ENCODE measurements at places on chromosomes 5 and 9.
A peak's percentile ranks its signal among the peaks of the same experiment; 100 is the strongest.

GRCh38 chr5:78610636-78611035 is 37.9 kb downstream of the LHFPL2 start:
- no peak for DNase-seq

DNA sequence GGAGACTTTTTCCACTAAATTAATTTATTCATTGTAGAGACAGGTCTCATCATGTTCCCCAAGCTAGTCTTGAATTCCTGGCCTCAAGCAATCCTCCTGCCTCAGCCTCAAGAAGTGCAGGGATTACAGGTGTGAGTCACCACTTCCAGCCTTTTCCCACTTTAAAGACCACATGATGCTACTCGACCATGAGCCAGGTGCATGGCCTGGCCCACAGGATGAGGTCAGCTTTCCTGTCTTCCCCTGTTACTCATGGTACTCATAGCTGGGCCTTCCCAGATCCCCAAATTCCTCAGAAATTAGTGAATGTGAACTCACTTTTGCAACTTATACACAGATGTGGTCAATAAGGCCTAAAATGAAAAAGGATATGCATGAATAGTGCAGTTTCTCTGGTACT is 395.9 kb downstream of the SEMA5A start:
- no peak for DNase-seq

GRCh38 chr5:174204535-174205313 is 159.2 kb downstream of the NSG2 start:
- DNase-seq = no peak

DNA sequence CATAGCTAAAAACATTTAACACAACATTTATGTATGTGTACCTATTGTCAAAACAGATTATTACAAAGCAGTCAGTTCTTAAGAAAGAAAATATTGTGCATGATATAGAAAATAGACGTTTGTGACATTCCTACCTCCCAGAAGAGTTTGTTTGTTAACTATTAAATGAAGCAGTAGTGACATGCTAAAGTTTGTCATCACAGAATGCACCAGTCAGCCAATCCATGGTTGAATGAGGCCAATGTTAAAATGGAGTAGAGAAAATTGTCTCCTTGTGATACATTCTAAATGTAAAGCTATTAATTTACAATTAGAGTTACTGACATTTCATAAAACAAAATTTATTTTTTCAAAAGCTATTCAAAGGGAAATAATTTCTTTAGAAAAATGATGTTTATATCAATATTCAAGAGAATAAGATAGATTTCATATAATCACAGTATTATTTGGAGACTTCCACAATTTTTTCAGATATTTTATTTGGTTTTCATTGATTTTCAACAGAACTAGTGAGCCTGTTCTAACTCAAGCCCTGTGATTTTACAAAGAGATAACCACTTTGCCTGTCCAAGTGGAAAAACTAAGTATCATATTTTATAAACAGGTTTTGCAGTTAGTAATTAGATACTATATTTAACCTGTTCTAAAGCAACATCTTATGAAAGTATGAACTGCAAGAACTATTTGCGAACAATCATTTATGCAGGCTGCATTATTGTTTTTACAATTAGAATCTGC is 176.8 kb downstream of the ISL1 start:
- DNase-seq = no peak

DNA sequence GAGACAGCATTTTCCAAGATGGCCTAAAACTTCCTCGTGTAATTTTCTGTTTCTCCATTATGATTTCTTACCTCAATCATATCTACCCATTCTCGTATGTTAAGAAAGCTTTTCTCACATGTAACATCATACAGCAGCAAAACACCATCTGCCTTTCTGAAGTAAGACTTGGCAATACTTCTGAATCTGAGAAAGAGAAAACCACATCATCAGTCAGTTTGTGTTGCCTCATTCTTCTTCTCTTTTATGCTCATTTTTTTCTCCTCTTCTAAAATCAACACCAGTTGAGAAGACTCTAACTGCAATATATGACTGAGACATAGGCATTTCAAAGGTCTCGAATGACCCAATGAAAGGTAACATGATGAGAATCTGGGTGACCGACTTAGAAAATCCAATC is 66.0 kb downstream of the RASEF start:
- DNase-seq = no peak

DNA sequence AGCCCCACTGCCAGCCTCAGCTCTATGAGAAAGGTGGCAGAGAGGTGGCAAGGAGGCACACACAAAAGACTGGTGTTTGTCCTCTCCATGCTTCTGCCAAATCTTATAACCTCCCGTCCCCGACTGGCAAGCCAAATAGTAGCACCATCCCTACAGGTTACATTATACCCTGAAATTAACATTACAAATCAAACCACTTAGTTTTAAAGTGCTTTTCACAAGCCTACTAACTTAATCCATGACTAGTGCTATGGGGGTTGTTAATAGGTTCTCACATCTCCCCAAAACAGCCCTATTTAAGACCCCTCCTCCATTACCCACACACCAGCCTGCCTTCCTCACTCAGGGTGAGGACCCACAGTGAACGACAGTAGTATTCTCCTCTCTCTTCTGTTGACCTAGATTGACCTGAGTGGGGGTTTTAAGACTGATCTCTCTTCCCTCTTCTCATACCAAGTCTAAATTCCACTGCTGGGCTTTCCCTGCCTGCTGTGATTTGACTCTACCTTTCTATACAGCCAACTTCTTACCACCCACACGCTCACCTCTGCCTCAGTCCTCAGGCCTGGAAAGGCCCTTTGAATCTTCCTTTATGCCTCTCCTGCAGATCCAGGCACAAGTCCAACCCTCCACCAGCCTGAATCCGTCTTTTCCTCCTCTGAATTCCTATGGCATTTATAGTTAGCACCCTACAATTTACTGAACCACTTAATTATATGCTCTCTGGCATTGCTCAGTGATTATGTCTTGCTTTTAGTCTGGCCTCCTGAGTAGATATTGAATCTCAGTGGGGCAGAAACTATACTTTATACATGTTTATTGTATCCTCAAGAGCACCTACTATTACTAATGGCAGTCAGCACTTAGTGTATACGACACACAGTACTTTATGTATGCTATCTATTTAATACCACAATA is 116.1 kb downstream of the TMEM174 start:
- DNase-seq = no peak

GRCh38 chr5:72141440-72142355 is 34.4 kb downstream of the MAP1B start:
- no peak for DNase-seq

- DNase-seq = no peak
Observed at GRCh38 chr5:127053049-127053448, 20.3 kb downstream of the C5orf63 start.

- no peak for DNase-seq
Observed at GRCh38 chr9:14262827-14263226, 51.1 kb downstream of the NFIB start.

DNA sequence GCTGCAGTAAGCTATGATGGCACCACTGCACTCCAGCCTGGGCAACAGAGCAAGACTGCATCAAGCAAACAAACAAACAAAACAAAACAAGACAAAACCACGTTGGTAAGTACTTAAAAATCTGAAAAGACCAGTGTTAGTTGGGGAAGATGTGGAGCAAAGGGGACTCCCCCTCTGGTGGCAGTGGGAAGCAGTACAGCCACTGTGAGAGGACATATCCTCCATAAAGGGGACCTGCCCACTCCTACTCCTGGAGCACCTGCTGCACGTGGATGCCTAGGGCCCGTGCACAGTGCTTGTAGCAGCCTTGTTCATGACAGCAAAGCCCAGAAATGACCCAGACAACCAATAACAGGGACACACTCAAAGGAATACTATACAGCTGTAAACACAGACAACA is 17.0 kb upstream of the IPPK start:
- DNase-seq = no peak

DNA sequence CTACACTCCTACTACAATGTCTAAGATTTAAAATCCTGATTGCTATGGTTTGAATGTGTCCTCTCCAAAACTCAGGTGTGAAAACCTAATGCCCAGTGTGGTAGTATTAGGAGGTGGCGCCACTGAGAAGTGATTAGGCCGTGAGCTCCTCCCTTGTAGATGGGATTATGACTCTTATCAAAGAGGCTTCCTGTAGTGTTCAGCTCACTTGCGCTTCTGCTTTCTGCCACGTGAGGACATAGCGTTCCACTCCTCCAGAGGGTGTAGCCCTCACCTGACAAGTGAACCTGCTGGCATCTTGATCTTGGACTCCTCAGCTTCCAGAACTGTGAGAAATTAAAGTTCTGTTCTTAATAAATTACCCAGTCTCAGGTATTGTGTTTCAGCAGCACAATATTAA is 33.0 kb upstream of the WHRN start:
- DNase-seq = no peak

DNA sequence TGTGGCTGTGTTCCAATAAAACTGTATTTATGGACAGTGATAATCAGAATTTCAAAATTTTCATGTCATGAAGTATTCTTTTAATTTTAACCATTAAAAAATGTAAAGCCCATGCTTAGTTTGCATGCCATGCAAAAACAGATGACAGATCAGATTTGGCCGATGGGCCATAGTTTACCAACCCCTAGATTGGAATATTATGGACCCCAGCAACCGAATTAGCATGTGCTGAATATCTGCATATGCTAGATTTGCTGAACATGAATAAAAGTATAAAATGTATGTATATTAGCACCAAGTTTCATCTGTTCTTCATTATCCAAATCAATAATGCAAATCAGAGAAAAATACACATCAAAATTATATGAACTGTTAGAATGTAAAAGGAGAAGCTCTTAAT is 158.5 kb upstream of the PPP1R2B start:
- no peak for DNase-seq

GRCh38 chr9:38061326-38061977 is 7.6 kb downstream of the SHB start:
- no peak for DNase-seq

DNA sequence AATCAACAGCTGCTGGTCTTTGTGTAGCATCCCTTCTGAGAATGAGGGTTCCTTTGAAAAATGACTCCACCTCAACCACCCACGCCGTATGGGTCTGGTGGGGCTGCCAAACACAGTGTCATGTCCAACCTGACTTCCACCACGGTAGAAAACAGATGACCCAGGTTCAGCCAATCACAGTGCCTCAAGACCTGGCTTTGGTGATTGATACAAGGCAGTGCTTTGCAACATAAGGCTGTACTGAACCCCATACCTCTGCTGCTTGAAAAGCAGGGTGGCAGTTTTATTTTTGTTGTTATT is 11.5 kb upstream of the TGFBR1 start:
- DNase-seq = no peak

GRCh38 chr5:71961786-71962185 is 145.5 kb upstream of the MAP1B start:
- no peak for DNase-seq

DNA sequence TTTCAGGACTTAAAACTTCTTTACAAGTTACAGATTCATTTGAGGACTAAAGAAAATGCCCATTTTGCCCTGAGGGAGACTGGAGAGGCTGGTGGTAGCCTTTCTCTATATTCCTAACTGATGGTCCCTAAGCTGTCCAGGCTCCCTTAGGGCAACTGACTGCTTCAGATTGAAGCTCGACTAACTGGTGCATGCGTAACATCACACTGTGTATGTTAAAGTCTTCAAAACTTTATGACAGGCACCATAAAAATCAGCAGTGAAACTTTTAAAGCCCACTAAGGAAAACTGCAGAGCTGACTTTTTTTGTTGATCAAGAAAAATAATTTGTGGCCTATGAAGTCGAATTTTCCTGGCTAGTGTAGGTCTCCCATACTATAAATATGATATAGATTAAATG is 233.0 kb upstream of the RPS23 start:
- no peak for DNase-seq

- no peak for DNase-seq
Observed at GRCh38 chr5:31280210-31280609, 86.7 kb downstream of the CDH6 start.

GRCh38 chr5:71923755-71924154 is 183.5 kb upstream of the MAP1B start:
- DNase-seq = no peak

GRCh38 chr5:115260248-115260647 is 2.4 kb downstream of the PGGT1B start:
- no peak for DNase-seq

DNA sequence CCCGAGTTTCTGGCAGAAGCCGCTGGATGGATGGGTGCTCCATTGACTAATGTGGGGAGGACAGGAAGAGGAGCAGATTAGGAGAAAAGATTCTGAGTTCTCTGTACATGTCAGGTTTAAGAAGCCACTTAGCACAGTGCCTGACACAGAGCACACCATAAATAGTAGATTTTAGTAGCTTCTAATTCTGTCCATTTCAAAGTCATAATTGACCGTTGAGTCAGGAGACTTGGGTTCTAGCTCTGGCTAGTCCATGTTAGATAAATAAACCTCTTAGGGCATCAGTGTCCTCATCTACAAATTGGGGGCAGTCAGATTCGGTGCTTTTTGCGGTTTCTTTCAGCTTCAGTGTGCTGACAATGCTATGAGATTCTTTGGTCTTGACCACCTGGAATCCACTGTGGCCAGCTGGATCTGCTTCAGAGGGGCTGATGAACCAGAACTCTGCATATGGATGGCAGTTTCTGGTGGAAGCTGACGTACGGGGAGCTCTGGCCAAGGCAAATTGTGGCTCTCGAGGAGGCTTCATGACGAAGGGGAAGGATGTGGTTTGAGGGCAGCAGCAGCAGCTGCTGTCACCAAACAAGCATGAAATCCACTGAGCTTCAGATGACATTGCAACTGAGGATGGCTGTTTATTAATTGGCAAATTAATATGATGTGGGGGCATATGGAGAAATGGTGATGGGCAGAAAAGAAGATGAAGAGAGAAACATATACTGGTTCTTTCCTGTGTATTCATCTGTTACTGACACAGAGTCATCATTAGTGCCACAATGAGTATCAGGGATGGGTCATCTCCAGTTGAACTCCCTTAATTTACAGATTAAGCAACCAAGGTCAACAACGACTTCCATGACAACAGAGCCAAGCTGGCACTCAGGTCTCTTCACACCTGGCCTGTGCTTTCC is 134.4 kb downstream of the AOPEP start:
- DNase-seq = peak; percentile 51

GRCh38 chr5:107483231-107484024 is 187.3 kb downstream of the EFNA5 start:
- no peak for DNase-seq

DNA sequence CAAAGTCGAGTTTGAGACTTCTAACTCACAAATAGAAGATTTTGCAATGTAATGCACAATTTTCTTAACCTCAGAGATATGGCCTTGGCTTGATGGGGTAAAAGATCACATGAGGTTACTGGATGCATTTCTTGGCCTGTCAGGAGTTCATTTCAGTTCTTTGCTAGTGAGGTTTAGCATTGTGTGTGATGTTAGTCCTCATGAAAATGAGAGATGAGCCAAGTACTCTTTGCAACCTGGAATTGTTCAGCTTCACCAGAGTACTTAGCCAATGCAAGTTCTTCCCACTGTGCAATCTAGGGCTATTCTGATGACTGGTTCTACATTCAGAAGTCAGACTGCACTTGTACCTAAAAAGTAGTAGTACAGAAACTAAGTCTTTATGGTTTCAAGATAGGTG is 24.9 kb downstream of the GNAQ start:
- DNase-seq = no peak

DNA sequence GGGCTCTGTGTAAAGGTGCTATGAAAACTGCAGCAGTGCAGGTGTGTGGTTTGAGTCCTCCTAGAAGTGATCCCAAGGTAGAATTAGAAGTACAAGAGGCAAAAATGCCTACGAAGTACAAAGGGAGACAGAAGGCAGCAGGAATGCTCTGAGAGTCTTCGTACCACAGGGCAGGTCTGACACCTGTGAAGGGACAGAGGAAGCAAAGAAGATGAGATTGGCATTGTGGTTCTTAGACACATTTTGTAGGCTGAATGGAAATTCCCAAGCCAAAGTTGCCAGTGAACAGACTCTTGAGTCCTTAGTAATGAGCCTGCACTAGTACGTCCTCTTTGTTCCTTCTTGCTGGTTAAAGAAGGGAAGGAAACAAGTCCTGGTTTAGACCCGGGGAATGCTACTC is 1.7 kb upstream of the LRRTM2 start:
- no peak for DNase-seq

Data from T-helper 17 cell (primary cell).